ENCODE measurements at places on chromosomes 4 and X. TPM values are rescaled to one million over a fixed set of nuclear protein-coding genes. Genes with fewer than 3 reads are reported as not detected.

DIPK2B gene
- not detected for total RNA-seq

POU3F4 gene
- total RNA-seq, result not detected

DNA sequence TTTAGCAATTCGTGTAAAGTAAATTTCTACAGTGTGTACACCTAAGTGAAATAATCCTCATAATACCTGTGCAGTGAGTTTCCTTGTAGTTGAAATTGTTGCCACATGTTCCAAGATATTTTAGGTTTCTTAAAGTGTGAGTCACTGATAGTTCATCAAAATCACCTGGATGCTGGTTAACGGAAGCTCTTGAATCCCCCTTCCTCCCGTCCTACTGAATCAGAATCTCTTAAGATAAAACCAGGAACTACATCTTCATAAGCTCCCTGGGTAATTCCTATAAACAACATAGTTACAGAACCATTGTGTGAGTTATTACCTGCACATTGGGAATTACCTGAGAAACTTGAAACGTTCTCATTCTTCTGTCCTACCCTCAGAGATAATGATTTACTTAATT lies 197.4 kb upstream of the HS3ST1 start:
- no peaks in the 10 kb centered on the region for H3K27me3 ChIP-seq
- no peak overlapping the region for H3K27ac ChIP-seq
- no peak overlapping the region for H3K4me3 ChIP-seq
- DNase-seq, result no peak
- no peaks in the 10 kb centered on the region for H3K36me3 ChIP-seq

DNA sequence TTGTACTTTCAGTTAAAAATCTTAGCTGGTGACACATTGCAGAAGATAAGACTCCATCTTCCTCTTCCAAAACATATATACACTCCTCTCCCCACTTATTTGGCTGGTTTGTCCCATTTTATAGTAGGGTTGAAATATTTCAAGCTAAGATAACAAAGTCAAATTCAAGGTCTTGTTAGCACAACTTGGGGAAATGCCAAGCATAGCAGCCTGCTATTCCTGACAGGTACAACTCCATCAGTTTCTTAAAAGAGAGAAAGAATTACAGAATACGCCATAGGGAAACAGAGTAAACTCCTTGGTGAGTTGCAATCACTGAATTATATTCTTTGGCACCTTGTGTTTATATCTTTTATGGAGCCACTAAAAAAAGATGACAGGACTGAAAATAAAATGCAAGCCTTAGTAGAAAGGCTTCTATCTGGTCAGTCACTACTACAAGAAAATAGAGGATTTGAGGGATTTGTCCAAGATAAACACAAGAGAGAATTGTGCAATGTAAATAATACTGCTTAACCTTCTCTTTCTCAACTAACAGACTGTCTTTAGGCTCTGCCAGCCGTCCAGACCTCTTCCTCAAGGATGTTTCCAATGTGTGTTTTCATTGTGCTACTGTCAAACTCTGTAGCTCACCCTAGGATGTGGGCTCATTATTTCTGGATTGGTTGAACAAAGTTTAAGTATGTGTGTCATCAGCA lies 170.3 kb downstream of the VEGFC start:
- H3K4me1 ChIP-seq, result no peaks in the 10 kb centered on the region
- H3K27me3 ChIP-seq, result no peaks in the 10 kb centered on the region
- H3K27ac ChIP-seq, result no peak overlapping the region
- no peak for DNase-seq
- no peaks in the 10 kb centered on the region for H3K36me3 ChIP-seq

DNA sequence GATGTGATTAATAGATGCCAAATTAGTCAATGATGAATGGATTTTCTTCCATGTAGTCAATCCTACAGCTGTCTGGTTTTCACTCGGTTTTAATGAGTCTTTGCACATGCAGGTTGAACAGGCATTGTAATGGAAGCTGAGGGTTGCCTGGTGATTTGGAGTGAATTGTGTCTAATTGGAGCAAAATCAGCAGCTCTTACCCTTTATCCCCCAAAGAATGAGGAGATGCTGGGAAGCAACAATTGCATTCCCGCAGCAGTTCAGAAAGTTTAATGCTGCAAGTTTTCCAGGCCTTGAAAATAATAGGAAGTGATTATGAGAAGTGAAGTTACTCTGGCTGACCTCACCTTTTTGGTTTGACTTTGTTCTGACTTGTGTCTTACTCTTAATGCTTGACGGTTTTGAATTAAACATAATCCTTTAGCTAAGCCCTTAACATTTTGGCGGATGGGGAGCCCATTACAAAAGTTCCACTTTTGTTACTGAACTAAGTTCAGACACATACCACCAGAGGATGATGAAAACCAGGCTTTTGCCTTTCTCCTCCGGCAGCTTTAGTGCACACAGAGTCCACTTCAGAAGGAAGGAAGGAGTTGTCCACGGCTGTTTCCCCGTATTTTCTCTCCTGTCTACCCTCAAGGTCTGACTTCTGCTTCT lies 78.8 kb upstream of the TBC1D9 start:
- peaks cover 34% of the 10 kb centered on the region for H3K4me1 ChIP-seq
- H3K27me3 ChIP-seq, result no peaks in the 10 kb centered on the region
- no peak overlapping the region for H3K27ac ChIP-seq

DNA sequence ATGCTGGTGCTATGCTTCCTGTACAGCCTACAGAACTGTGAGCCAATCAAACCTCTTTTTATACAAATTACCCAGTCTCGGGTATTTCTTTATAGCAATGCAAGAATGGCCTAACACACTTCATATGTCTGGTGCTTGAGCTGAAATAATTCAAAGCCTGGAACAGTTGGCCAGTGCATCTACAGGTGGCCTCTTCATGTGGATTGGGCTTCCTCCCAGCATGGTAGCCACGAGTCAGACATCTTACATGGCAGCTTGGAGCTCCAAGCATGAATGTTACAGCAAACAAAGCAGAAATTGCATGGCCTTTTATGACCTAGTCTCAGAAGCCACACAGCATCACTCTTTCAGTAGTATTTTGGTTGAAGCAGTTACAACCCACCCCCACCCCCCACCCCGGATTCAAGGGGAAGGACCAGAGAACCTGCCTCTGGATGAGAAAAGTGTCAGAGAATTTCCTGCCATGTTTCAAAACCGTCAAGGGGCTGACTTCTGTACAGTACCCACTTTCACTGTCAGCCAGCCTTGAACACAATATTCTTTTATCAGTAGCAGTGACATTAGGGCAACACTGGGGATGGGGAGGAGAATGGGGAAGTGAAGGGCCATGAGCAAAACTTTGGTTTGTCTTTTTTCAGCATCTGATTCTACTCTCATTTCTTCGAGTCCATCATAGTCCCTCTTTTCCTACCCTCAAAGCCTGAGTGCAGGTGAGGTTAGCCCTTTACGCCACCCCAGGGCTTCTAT lies 368.7 kb downstream of the BCOR start:
- no peak for DNase-seq
- peaks cover 8% of the 10 kb centered on the region for H3K4me1 ChIP-seq
- H3K36me3 ChIP-seq, result no peaks in the 10 kb centered on the region
- no peak overlapping the region for H3K27ac ChIP-seq
- H3K27me3 ChIP-seq, result no peaks in the 10 kb centered on the region

GRCh38 chr4:170805352-170805751 lies 715.6 kb upstream of the AADAT start:
- H3K4me3 ChIP-seq, result no peak overlapping the region
- DNase-seq, result no peak
- no peak overlapping the region for H3K27ac ChIP-seq
- H3K36me3 ChIP-seq, result no peaks in the 10 kb centered on the region
- H3K4me1 ChIP-seq, result no peaks in the 10 kb centered on the region
- H3K27me3 ChIP-seq, result no peaks in the 10 kb centered on the region

DNA sequence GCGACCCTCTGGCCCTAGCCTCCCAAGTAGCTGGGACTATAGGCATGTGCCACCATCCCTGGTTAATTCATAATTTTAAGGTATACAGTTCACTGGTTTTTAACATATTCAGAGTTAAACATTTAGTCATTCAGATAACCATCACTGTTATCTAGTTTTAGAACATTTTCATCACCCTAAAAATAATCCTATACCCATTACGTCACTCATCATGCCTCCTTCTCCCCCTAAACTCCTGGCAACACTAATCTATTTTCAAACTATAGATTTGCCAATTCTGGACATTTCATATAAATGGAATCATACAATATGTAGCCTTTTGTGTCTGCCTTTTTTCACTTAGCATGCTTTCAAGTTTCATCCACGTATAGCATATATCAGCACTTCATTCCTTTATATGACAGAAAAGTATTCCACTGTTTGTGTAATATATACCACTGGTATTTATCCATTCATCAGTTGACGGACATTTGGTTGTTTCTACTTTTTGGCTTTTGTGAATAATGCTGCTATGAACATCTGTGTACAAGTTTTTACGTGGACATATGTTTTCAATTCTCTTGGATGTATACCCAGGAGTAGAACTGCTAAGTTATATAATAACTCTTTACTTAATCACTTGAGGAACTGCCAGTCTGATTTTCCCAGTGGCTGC lies 32.0 kb upstream of the RPS3A start:
- no peaks in the 10 kb centered on the region for H3K4me1 ChIP-seq
- DNase-seq, result no peak
- H3K27ac ChIP-seq, result no peak overlapping the region
- H3K27me3 ChIP-seq, result no peaks in the 10 kb centered on the region

DNA sequence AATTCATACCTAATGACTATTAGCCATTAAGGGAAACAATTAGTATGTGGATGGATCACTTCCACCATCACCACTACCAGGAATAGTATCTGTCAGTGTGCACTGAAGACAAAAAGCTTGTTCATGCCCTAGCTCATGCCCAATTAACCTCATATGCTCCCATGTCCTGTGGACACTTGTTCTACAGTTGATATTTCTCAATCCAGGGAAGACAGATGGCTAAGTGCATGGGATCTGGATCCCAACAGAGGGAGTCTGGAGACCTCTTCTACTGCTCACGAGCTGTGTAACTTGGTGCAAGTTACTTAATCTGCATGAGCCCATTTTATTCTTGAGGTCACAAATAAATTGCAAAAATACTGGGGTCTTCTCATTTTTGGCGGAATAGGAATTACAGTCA lies 23.7 kb downstream of the AMOT start:
- no peak for DNase-seq
- H3K27me3 ChIP-seq, result no peaks in the 10 kb centered on the region
- no peaks in the 10 kb centered on the region for H3K4me1 ChIP-seq
- no peak overlapping the region for H3K4me3 ChIP-seq
